ENCODE measurements at places on chromosomes 5 and 9.

GRCh38 chr9:27572918-27573633, at the start of gene C9orf72:
Gene C9orf72, minus strand, starts transcription at chr9:27573481. Its CDS starts 6,361 bp downstream, at chr9:27567120.
- DNase-seq = peak; percentile 89

DNA sequence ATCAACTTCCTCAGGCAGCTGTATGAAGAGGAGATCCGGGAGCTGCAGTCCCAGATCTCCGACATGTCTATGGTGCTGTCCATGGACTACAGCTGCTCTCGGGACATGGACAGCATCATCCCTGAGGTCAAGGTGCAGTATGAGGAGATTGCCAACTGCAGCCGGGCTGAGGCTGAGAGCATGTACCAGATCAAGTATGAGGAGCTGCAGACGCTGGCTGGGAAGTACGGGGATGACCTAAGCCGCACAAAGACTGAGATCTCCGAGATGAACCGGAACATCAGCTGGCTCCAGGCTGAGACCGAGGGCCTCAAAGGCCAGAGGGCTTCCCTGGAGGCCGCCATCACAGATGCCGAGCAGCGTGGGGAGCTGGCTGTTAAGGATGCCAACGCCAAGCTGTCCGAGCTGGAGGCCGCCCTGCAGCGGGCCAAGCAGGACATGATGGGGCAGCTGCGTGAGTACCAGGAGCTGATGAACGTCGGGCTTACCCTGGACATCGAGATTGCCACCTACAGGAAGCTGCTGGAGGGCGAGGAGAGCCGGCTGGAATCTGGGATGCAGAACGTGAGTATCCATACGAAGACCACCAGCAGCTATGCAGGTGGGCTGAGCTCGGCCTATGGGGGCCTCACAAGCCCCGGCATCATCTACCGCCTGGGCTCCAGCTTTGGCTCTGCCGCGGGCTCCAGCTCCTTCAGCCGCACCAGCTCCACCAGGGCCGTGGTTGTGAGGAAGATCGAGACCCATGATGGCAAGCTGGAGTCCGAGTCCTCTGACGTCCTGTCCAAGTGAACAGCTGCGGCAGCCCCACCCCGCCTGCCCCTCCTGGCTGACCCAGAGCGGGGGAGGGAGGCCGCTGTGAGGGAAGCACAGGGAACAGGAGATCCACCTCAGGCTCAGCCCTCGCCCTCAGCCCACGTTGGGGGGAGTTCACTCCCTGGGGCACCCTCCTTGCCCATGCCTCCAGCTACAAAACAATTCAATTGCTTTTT, 84.0 kb downstream of the SEC61B start:
- no peak for DNase-seq

DNA sequence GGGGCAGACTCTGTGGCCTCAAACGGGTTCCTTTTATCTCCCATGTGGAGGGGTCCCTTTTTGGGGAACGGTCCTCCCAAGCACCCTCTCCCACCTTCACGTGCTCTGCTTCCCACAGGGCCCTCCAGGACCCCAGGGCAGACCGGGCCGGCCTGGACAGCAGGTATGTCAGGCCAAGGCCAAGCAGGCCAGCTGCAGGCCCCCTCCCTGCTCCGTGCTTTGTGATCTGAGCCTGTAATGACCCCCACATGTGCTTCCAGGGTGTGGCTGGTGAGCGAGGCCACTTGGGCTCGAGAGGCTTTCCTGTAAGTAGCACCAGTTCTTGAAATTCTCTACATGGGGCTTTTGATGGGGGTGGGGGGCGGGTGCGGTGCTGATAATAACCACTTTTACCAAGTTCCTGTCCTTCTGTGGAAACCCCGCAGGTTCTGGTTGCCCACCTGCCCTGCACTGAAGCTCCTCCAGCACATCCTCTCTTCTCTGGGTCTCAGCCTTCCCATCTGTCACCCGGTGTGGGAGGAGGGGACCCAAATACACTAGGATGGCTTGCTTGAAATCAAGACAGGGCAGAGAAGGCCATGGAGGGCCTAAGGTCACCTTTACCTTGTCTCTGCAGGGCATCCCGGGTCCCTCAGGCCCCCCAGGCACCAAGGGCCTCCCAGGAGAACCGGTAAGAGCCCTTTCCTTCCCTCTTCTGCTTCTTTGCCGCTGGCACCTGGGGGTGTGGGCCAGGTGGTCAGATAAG, 57.9 kb upstream of the ORM1 start:
- no peak for DNase-seq

- DNase-seq = no peak
Observed at GRCh38 chr5:180140571-180140970, 68.4 kb downstream of the RASGEF1C start.

- no peak for DNase-seq
Observed at GRCh38 chr9:14418301-14418940, 104.5 kb upstream of the NFIB start.

DNA sequence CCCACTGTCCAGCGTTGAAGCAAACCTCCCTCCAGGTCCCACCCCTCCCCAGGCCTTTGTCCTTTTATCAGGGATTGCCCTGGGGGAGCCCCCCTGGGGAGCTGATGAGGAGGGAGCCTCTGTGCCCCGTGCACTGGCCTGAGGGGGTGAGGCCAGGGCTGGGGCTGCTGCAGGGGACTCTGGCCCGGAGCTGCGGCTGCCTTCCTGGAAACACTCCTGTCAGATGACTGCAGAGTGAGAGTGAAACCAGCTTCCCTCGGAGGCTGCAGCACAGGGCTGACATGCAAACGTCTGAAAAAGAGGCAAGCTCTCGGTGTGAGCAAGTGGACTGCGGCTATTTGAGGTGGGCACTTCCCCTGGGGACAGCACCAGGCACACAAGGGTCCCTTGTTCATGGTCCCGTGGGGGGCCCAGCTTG, 4.6 kb upstream of the TRAF2 start:
- peak; percentile 58 for DNase-seq

DNA sequence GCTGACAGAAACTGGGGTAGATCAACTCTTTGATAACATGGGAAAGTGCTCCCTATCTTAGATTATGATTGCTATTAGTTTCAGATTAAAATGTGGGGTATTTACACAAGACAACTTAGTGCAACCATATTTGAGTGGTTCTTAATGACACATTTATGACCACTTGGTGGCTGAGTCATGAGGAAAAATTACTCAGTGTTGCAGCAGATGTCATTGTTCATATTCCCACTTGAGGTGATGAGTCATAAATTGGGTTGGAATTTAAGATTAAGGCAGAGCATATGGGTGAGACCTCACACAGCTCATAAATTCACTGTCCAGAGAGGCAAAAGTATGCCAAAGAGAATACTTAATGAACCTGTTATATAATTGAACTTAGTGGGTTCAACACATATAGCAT, 408.3 kb downstream of the DMRT2 start:
- DNase-seq = no peak

- DNase-seq = no peak
Observed at GRCh38 chr5:14783691-14784090, 87.9 kb downstream of the ANKH start.

DNA sequence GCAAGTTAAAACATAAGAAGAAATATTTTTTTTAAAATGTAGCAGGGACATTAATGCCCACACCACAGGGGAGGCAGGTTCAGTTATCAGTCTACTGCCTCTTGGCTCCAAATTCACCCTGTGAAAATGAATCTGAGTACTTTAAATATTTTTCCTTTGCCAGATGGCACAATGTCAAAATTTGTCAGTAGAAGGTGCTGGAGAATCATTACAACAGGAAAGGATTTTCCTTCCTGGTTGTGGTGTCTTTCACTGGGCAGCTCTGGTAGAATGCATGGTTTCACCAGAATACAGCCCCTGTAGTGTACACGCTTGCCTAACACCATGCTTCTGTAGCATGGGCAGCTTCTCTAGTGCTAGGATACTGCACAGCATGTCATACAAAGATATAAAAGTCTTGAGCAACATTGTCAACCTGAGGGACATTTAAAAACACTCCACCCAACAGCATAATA, 9.7 kb upstream of the SREK1 start:
- no peak for DNase-seq

DNA sequence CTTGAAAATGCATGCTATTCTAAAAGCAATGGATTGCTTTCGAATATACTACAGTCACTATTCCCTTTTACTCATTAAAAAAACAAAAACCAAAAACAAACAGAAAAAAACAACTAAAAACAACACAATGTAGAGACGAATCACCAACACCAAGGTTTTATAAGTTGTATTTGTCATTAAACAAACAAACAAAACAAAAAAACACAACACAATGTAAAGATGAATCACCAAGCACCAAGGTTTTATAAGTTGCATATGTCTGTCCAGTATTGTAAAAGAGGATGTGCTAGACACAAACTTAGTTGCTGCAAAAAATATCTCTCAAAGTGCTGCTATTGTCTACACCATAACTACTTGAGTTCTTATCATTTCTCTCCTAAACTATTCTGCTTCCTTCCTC, 1269.2 kb downstream of the EFNA5 start:
- DNase-seq = no peak

DNA sequence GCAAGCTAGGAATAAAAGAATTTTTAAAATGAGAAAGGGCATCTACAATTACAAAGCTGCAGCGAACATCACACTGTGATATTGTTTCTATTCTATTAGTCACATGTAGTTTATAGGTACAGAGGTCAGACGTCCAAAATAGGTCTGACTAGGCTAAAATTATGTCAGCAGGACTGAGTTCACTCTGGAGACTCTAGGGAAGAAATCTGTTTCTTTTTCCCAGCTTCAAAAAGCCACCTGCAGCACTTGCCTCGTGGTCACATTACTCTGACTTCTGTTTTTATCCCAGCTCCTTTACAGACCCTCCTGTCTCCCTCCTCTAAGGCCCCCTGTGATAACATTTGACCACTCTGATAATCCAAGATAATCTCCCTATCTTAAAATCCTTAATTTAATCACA, 5.1 kb upstream of the CKS2 start:
- DNase-seq = no peak

DNA sequence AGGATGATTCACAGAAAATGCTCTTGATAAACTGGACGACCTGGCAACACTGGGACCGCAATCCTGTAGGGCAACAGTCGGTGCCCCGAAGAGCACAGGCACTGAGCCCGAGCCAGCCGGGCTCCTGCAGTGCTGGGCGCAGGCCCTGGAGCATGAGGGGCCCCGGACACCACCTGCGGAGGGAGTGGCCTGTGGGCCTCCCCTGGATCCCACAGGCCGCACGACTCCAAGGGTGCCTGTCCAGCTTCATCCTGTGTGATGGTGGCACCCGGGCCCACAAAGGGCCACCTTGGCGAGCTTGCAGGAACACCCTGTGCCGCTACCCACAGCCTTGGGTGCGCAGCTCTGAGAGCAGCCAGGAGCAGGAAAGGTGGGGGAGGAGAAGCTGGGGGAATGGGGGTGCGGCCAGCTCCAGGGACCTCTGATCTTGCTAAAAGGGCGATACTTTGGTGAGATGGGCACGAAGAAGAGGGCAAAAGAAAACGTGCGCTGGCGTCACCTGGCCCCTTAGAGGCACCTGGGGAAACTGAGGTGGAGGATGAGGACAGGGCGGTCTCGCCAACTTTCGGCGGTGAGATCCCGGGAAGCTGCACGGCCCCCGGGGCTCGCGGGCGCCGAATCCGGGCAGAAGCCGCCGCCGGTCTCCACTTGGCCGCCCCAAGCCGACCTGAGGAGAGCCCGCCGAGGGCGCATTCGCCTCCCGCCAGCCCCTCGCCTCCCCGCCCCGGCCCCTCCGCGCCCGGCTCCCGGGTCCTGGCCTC, 722 bp downstream of the TBC1D9B start:
- peak; percentile 28 for DNase-seq

GRCh38 chr5:116544531-116545241, 29.9 kb downstream of the SEMA6A start:
- no peak for DNase-seq

- no peak for DNase-seq
Observed at GRCh38 chr5:150774145-150774544, 4.4 kb upstream of the SMIM3 start.

DNA sequence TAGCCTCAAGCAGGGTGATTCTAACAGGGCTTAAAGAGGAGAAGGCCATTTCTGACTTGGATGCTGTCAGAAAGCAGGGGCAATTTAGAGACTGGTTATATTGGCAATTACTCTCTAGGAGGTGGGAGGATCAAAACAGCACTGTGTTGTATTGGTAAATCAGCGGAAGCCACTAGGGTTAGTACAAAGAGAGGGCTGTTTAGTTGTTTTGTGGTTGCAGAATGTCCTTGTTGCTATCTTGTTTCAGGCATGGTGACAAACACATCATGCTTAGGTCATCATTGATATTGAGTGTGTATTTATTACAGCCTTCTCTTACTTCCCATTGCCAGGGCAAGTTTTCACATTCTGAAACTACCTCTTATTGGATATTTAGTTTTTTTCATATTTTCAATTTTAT, 165.3 kb downstream of the TAF11L14 start:
- no peak for DNase-seq

- no peak for DNase-seq
Observed at GRCh38 chr5:96823900-96824380, 16.2 kb upstream of the ERAP1 start.

DNA sequence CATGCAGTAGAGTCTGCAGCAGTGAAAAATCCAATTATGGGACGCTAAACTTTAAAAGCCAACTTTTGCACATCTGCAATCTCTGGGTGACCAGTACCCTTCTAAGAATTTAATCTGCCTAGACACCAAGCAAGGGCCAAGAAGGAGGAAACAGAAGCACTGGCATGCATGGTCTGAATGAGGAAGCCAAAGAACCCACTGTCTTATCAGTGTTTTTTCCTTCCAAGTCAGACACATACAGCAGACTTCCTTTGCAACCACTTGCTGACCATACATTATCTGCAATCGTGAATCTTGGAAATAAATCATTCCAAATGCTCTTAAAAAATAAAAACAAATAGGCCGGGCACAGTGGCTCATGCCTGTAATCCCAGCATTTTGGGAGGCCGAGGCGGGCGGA, 65.9 kb downstream of the DEPDC1B start:
- DNase-seq = no peak

GRCh38 chr5:116395631-116396203, 178.9 kb downstream of the SEMA6A start:
- no peak for DNase-seq

DNA sequence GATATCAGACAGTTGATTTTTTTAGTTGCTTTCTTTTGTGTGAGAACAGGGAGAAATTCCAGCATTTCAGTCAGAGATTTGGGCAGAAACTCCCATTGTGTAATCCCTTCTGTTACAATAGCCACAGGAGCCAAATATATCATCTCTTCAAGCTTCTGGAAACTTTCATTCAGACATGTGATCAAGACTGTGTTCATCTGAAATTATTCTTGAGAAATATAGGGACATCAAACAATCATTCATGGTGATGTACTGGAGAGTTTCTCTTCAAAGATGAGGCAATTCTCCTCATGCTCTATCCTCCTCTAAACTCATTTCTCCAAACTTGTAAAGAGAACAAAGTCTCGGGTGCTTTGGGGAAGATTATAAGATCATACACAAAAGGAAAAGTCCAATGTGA, 35.2 kb upstream of the CSNK1G3 start:
- DNase-seq = no peak

GRCh38 chr9:136997371-136997770, 1.0 kb upstream of the CLIC3 start:
- DNase-seq = no peak

Data from activated naive CD4-positive, alpha-beta T cell treated with Interleukin-2 at 50 U/mL for 16 hours (primary cell).